Hematopoietic multipotent progenitor cell treated with erythropoietin and hydrocortisone succinate and interleukin-3 and kit ligand, for 8 days (in vitro differentiated cells): ENCODE measurements at places on chromosomes 5 and 9.

DNA sequence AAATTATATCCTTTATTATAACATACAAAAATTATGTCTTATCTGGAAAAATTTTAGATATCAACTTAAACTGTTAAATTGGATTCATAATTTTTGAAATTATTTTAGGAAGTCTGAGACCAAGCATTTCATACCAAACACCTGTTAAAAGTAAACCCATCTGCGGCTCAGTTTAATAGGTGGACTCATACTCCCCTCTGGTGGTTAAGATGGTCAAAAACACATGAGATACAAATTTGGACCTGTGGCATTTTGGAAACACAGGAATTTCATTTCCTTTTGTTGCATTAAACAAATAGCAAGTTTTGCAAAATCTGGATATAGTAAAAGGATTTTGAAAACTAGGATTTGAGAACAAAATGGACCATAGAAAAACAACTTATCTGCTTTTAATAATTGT is 53.7 kb downstream of the RGMB start:
- peak; percentile 50 for DNase-seq

- no peak for DNase-seq
Measured at GRCh38 chr5:123710031-123710430, 198.1 kb downstream of the CSNK1G3 start.

DNA sequence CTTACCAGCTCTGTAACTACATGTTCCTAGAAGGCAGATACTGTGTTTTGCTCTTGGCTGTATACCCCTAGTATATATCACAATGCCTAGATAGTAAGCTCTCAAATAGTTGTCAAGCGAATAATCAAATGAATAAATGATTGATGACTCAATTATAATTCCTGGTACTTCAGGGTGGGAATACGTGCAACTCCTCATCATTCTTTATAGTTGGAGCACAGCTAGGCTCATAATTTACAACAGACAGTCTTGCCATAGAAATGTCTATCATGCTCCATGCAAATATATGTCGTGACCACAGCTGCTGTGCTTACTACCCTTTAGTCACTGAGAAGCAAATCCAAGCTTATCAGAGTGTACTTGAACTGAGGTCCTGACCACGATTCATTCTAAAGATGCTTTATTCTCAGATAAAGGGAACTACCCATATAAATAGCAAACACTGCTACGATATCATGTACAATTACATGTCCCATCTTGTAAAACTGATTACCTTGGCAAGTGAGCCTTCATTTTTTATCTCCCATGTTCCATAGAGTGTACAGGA is 52.1 kb downstream of the STRBP start:
- peak; percentile 33 for DNase-seq

DNA sequence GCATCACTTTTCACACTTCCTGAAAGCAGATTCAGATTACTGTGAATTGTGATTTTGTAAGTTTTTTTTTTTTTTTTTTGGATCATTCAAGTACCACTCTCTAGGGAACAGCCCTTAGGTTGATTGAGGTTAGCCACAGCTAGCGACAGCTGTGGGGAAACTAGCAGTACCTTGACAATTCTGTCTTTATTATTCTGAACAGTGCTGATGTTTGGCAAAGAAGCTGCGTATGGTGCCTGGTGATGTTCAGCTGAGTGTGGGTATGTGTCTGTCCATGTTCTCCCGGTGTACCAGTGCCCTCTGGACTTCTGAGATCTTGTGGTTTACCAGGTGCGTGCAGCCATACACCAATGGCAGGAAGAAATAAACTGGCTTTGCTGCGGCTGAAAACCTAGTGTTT is 117.3 kb upstream of the PLPPR1 start:
- DNase-seq, result no peak

DNA sequence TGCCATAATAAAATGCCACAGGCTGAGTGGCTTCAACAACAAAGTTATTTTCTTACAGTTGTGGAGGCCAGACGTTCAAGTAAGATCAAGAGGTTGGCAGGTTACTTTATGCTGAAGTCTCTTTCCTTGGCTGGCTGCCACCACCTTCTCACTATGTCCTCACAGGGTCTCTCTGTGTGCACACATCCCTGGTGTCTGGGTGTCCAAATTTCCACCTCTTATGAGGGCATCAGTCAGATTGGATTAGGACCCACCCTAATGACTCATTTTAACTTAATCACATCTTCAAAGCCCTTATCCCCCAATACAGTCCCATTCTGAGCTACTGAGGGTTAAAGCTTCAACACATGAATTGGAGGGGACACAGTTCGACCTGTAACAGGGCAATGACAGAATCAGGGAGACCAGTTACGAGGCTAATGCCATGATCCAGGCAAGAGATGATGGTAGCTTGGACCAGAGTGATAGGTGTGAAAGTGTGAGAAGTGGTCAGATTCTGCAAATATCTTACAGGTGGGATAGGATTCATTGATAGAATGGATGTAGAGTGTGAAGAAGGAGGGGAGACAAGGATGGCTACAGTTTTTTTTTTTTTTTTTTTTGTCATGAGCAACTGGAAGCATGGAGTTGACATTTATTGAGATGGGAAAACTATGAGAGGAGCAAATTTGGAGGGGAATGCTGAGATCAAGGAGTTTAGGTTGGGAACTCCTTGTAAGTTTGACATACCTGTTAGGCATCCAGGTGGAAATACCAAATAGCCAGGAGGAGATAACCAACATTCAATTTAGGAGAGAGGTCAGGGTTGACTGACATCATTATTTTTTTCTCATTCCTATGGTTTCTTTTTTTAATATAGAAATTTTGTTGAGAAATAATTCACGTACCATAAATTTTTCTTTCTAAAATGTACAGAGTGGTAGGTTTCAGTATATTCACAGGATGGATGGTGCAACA is 39.6 kb upstream of the FGF1 start:
- no peak for DNase-seq

DNA sequence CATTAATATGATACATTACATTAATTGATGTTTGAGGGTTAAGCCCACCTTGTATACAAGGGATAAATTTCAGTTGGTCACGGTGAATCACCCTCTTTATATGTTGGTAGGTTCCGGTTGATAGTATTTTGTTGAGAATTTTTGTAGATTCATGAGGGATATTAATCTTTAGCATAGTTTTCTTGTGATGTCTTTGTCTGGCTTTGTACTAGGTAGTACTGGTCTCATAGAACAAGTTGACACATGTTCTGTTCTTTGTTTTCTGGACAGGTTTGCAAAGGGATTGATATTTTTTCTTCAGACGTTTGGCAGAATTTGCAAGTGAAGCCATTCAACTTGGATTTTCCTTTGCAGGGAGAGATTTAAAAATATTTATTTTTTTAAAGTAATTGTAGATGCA is 49.1 kb upstream of the CLK4 start:
- DNase-seq, result no peak

DNA sequence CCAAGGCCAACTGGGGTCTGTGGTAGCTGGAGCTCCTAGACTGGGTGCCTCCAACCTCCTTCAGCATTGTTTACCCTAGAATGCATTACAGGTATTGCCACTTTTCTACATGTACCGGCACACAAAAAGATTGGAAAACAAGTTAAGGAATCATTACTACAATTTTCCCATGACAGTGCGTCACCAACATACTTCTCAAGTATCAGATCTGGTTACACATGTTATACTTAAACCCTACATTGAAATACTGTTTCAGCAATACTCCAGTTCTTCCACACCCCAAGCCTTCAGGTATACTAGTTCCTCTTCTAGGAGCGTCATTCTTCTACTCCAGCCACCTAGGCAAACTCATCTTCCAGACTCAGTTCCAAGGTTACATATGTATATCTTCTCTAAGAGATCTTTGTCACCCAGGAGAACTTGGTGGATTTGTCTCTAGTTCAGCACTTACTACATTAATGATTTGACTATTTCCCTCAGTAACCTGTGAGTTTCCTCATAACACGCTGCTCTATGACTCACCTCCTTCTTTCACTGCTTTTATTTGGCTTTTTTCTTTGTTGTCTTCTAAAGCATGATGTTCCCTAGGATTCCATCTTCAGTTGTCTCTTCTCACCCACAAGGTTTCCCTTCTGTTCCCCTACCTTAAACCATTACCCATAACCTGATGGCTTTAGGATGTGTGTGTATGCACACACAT is 217.0 kb downstream of the AP3B1 start:
- no peak for DNase-seq

GRCh38 chr9:35675732-35676392 is 2.1 kb downstream of the CA9 start:
- no peak for DNase-seq

DNA sequence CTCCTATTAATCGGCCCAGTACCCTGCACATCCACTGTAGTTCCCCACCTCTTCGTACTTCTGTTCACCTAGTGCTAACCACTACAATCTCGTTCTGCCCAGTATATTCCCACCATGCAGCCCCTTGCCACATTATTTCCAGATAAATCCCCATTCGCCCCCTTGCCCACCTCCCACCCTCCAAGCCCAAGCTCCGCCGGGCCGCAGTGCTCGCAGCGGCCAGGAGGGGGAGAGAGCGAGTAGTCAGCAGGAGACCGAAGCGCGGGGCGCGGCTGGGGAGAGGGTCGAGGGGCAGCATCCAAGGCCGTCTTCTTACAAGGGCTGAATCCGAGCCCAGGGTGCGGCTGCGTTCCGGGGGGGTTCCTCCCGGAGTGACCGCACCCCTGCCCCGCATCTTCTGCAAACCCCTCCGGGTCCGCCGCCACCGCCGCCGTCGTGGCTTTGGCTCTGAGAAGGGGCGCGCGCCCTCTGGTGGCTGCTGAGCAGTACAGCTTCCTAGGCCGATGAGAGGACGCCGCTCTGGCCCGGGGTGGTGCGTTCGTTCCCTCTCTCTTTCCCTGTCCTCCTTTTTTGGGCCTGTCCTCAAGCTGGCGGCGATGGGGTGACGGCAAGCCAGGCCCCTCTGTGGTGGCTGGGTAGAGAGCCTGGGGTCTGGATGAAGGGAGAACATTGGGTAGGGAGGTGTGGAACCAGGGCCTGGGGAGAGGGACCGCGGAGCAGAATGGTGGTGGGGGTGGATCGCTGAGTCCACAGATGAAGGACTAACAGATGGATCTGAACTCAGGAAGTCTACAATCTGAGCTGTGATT is 30.0 kb upstream of the PSD2 start:
- DNase-seq, result peak; percentile 74

DNA sequence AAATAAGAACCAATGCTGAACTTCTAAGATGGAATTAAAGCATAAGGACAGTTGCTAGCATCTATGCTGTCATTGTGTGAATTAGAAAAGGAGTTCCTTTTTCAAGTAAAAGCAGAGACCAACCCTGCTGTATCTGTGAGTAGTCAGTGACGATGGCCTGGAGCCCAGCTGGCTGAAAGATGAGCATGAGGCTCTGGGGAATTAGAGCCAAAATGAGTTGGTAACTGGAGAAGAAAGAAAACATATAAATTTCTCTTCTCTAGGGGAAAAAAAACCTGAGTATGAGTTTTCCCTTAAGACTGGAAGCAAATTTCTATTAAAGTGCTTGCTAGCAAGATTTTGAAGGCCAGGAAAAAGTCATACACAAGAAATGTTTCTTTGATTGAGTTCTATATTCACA is 1.6 kb upstream of the SPZ1 start:
- no peak for DNase-seq

DNA sequence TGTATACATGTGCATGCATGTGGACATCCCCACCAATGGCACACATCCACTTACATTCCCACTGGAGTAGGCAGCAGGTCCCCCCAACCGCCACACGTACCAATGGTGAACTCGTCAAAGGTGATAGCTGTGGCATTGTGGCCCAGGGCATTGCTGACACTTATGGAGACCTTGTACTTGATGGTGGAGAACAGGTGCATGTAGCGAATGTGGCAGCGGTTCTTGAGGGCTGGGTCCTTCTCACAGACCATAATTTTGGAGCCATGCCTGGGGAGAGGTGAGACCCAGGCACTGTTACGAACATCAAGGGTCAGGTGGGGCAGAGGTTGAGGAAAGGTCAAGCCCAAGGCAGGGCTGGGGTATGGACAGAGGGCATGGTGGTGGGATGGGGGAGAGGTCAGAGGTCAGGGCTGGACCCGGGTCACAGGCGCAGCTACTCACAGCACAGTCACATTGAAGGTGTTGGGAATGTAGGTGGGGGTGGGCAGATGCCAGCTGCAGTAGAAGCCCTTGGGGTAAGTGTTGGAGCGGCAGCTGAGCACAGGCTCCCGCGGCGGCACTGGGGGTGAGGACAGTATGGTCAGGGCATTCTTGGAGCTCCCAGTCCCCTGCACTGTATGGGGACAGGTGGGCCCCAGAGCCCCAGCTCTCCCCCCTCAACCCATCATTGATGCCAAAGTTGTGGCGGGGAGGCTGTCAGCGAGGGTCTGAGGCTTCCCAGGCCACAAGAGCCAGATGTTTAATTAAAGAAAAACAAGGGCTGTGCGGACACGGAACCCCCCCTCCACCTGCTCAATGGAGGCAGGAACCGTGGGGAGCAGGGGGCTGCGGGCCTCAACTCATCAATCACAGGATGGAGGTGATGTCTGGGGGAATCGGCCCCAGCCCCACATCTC is 31.9 kb downstream of the CNTFR start:
- DNase-seq, result no peak

DNA sequence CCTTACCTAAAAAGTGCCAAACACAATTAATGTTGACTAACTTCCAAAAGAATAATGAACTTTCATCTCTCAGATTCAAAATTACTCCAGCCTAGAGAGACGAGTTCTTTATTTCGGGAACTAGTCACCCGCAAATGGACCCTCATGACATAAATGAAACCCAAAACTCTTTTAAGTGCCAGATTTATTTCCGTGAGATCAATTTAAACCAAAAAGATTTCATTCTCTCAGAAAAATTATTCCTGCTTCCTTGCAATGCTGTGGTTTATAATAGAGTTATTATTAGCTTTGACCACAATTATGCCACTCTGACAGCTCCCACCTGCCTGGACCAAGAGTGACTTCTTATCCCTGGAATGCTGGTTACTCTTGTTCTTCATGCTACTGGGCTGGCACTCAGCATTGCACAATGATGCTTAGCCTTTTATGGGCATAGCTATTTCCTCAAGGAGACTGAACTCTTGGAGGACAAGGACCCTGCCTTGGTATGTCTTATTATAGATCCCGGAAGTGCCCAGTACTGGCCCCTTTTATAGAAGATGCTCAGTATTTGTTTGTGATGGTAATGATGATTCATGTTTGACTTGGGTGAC is 183.5 kb downstream of the SNX18 start:
- no peak for DNase-seq

DNA sequence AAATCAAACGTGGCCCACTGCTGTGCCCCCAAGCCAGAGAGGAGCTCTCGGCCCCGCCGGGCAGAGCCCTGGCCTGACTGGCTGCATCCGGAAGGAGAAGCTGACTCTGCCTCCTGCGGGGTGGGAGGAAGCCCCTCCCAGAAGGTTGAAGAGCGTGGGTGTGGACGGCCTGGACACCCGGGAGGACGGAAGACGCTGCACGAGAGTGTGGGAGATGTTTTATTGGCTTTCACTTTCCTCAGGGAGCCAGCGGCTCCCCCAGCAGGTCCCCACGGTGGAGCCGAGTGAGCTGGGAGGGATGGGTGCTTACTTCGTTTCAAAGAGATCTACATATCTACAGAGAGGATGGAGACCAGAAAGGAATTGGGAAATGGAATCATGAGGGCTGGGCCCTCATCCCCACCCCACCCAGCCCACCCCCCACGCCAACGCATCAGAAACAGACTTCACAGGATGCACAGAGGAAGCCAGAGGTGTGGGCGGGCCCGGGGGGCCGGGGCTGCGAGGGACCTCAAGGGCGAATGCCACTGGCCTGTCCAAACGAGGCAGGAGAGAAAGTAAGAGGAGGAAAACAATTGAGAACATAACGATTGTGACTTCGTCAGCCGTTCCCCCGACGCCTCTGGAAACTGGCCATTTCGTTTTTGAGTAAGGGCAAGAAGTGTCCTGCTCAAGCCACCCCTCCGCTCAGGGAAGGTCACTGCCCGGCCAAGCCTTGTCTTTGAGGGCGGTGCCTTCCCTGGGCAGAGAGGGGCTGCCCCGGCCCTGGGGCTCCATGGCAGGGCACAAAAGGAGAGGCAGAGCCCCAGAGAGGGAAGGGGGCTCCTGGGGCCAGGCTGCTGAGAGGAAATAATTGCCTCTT is 32.1 kb downstream of the FAM163B start:
- no peak for DNase-seq
